HepG2 (cell line): ENCODE measurements at places on chromosomes 1 and 21. TPM values are rescaled to one million over a fixed set of nuclear protein-coding genes. Genes with fewer than 3 reads are reported as not detected.

Gene FBXO42
- total RNA-seq = 7.6 and 9.0 TPM in 2 replicates

DNA sequence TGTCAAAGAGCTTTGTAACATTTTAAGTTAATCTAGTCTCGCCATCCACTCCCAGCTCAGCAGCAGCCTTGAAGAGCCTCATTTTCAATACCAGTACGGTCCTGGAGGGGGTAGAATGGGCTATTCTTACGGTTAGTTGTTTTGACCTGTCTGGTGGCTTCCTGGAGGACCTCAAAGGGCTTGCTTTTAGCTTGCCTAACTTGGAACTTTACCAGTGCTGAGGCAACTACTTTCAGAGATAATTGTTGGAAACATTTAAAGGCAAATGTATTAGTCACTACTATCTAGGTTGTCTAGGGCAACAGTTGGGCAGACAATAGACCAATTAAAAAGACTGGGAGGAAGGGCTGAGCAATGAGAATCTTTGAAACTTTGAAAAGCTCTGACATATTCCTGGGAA, 56.0 kb downstream of the TTLL7 start:
- DNase-seq = no peak

GRCh38 chr1:156413391-156414246, 44.6 kb downstream of the RHBG start:
- DNase-seq = no peak

GRCh38 chr21:28148400-28149064, 844.1 kb downstream of the LTN1 start:
- no peak for DNase-seq

DNA sequence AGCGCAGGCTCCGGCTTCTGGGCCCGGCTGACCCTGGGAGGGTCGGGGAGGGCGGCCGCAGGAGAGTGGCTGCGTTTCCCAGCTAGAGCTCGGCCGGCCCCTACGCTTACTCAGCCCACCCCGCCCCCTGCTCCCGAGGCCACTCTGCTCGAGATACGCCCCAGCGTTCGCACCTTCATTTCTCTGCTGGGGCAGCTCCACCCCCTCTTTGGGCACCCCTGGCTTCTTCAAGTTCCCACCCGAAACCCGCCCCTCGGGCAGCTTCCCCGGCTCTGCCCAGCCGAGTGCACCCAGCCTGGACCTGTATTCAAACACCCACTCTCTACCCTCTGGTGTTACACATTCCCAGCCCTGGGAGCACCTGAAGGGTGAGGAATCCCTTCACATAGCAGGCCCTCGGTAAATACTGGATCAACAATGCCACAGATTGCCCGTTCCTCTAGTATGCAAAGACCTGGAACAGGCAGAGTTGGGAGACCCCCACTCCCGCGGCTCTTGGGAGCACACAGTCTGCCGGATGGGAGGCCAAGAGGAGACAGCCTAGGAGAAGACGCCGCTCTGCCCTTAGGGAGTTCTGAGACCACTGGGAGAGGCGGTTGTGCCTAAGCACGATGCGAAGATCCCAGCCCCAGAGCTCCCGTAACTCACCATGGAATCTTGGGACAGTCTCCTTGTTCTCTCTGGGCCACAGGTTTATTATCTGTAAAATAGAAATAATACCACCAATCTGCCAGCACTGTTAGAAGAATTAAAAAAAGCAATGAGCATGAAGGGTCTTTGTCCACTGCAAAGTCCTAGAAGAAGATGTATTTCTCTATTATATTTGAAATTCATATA, 566 bp upstream of the PAQR7 start:
- no peak for DNase-seq

DNA sequence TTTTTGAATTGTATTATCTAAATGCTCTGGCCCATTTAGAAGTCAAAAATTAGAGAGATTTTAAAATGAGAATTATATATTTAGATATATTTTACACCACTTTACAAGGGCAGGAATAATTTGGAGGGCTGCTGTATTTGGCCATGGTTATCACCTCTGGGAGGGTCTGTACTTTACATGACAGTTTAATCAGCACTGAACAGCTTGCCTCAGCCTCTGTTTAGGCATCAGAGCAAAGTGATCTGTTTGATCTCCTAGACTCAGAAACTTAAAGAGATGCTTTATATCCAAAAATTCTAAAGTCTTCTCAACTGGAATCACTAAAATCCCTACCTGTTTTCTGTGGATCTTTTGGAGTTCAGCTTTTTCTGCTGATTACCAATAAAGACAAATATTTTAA, 5.4 kb upstream of the SPTA1 start:
- no peak for DNase-seq
